ENCODE measurements at places on chromosomes 1 and 21.
A peak's percentile ranks its signal among the peaks of the same experiment; 100 is the strongest.

DNA sequence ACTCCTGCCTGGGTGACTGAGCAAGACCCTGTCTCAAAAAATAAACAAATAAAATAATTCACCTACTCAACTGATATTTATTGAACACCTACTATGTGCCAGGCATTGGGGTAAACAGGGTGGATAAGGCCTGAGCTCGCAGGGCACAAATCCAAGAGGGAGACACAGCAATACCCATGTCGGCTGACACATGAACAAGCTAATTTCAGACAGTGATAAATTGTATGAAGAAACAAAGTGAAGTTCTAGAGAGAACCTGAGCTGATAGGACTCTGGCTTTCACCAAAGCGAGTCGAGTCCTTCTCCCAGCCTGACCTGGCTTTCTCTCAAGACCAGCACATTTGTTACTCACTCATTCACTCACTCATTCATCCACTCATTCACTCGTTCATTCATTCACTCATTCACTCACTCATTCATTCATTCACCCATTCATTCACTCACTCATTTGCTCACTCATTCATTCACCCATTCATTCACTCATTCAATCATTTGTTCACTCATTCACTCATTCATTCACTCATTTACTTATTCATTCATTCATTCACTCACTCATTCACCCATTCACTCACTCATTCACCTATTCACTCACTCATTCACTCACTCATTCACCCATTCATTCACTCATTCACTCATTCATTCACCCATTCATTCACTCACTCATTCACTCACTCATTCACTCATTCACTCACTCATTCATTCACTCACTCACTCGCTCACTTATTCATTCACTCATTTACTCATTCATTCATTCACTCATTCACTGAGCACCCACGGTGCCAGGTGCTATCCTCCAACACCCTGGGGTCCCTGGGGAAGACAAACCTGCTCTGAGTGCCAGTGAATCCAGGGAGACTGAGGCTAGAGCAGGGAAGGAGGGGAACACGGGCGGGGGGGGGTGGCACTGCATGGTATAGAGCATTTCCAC, 37.4 kb upstream of the CASZ1 start:
- DNase-seq, result peak; percentile 38

DNA sequence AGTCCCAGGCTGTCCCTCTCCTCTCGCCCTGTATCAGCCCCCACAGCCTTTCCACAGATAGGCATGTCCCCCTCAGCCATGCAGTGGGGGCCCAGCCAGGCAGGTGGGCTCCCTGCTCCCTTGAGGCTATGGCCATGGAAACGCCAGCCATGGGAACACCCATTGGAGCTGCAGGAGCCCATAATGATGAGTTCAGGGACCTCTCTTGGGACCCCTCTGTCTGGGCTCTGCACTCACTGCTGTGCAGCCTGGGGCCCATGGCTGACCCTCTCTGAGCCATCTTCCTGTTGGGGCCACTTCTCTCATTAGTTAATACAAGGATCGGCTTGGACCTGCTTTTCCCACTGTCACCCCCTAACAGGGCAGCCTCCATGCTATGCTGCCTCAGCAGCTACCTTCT, 33.2 kb downstream of the WNT3A start:
- no peak for DNase-seq

- DNase-seq, result no peak
These were observed 36.3 kb upstream of the PODN start for GRCh38 chr1:53025769-53026112.

DNA sequence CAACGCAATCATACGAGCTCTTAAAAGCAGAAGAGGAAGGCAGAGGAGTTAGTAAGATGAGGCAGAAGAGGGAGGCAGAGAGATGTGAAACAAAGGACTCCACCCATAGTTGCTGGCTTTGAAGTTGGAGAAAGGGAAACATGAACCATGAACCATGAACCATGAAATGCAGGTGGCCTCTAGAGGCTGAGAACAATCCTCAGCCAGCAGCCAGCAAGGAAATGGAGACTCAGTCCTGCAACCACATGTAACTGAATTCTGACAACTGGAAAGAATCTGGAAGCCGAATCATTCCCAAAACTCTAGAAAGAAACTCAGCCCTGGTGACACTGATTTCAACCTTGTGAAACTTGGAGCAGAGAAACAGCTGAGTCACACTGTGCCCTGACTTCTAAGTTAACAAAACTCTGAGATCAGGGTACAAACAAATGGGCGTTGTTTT, 10.1 kb downstream of the DIPK1A start:
- no peak for DNase-seq

- peak; percentile 95 for DNase-seq
These were observed 53.5 kb upstream of the CNTN2 start for GRCh38 chr1:204989266-204990058.

All from COLO829 (cell line).